Hepatocyte (in vitro differentiated cells): ENCODE measurements at places on chromosomes 2 and 18. TPM values are rescaled to one million over a fixed set of nuclear protein-coding genes. Genes with fewer than 3 reads are reported as not detected.

Gene RTP5
- not detected in 2 replicates for total RNA-seq

Gene SLC19A3
- total RNA-seq = 19.7 and 21.8 TPM in 2 replicates

Gene INHA
- 3.3 and 5.6 TPM in 2 replicates for total RNA-seq

Gene PRR30
- total RNA-seq = not detected in 2 replicates

Gene KCNE4
- 51.0 and 54.6 TPM in 2 replicates for total RNA-seq

Gene CHRNA1
- 1.9 and 2.5 TPM in 2 replicates for total RNA-seq

Gene IL36RN
- total RNA-seq = 0.12 and 0.63 TPM in 2 replicates

DNA sequence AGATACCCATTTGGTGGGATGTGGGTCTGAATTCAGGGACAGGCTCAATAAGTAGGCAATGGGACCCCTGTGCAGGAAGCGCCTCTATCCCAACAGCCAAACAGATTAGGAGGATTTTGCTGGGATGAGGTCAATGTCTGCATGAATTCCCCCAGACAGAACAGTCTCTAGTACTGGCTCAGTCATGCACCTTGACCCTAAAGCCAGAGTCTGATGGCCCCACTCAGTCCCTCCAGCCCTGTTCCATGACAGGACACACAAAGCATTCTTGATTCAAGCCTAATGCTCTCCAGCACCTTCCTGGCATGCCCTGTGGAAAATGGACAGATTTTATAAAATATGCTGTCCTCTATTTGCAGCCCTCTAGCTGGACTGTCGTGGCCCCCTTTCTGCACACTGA is 49.8 kb upstream of the RAB6D start:
- DNase-seq = no peak

- no peak for DNase-seq
Measured at GRCh38 chr2:238346544-238346943, 26.2 kb downstream of the TRAF3IP1 start.

GRCh38 chr2:183519371-183520056 is 395.3 kb downstream of the NUP35 start:
- DNase-seq = no peak

GRCh38 chr18:76416911-76417310 is 78.1 kb downstream of the ZNF516 start:
- no peak for DNase-seq

- no peak for DNase-seq
Measured at GRCh38 chr2:36423619-36424120, 68.1 kb downstream of the CRIM1 start.

- DNase-seq = no peak
Measured at GRCh38 chr18:27662537-27662936, 477.4 kb upstream of the CHST9 start.

DNA sequence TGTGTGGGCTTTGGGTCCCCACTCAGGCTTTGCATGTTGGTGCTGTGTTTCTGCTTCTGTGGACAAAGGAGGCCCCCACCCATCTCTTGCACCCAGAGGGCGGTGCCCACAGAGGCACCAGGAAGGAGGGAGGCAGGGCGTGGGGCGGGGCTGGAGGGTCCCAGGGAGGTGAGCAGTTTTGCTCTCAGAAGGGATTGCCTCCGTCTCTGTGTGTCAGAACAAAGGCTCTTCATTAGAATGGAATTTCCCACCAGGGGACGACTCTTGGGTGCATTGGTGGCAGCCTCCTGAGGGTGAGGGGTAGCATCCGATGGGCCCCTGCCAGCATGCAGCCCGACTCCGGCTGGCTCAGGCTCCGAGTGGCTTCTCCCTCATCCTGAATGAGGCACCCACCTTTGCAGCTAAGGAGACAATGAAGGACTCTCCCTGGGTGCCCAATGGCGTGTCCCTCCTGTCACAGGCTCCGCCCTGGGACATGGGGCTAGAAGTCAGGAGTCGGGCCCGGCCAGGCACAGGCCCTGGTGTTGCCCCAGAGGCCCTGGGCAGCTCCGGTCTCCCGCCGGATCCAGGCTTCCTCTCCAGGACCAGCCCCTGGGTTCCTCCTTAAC is 7.0 kb upstream of the ERFE start:
- no peak for DNase-seq

DNA sequence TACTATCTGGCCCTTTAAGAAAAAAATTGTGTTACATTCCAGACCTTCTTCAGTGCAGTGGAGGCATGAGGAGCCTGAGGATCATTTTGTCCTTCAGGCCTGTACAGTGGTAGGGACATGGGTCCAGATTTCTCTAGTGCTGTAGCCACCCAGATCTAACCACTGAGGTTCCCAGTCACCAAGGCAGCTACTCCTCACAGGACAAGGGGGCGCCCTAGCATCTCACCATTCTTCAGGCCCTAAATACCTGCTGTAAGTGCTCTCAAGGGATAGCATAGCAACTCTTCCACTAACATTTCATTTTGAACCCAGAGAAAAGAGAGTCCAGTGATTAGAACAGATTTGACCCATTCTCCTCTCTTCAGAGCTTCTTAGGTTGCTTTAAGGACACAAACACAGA is 1533.0 kb downstream of the LRP1B start:
- DNase-seq = no peak

DNA sequence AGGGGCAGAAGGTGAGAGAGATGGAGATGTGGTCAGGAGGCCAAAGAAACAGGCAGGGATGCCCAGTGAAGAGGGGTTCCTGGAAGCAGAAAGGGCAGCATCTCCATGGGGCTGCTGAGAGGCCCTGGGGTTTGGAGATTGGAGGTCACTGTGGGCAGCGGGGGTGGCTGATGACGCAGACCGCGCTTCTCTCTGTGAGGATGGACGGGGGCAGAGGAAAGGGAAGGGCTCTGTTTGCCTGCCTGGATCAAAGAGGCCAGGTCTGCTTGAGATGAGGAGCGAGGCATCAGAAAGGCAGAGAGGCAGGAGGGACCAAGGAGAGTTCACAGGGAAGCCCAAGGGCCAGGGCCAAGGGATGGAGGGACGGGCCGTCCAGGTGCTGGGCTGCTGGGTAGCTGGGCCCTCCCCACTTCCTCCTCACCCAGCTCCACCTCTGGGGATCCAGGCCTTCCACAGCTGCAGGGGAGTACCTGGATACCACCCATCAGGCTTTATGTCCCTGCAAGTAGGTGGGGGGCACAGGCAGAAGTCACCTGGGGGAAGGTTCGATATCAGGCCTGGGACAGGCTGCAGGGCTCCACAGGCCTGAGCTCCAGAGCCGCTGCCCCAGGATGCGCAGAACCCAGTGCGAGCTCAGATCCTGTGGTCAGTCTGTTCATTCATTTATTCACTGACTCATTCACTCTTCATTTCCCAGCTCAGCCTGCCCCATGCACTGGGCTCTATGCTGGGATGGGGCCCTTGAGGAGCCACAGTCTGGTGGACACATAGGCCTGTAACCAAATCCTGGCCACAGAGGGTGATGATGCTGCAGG is 30.6 kb downstream of the ADRA2B start:
- DNase-seq = no peak

DNA sequence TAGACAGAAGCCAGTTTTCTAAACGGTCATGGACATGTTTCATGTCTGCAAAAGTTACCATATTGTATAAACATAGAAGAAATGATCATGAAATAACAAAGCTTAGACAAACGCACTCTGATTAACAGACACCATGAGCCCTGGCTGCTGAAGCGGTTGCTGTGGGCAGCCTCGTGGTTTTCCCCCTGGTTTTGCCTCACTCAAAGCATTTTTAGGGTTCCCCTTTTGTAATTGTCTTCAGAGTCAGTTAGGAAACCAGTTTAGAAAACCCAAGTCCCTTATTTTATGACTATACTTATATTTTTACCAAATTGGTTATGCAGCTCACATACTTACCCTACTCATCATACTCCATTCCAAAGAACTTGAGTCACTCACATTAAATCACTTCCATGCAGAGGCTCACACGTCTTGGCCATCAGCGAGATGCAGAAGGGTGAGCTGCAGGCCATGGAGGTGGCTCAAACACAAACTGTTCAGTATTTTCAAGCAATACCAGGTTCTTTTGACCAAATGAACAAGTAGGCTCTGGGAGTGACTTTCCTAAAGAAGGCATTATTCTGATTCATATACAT is 105.6 kb upstream of the SALL3 start:
- no peak for DNase-seq

DNA sequence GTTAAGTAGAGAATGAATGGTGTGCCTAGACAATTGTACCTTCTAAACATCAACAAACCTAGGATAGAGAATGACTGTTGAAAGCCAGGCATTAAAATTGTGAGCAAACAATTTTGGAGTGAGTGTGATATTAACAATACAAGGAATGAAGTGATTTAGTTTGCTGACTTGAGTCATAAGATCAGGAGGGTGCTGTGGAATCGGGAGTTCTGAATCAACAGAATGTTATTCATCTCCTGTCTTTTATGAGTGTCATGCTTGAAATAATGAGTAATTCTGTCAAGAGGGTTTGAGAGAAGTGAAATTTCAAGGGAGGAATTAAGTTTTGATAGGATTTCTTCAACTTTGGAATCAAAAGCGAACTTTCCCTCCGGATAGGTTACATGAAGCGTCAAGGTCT is 214.4 kb upstream of the DSEL start:
- DNase-seq = no peak

DNA sequence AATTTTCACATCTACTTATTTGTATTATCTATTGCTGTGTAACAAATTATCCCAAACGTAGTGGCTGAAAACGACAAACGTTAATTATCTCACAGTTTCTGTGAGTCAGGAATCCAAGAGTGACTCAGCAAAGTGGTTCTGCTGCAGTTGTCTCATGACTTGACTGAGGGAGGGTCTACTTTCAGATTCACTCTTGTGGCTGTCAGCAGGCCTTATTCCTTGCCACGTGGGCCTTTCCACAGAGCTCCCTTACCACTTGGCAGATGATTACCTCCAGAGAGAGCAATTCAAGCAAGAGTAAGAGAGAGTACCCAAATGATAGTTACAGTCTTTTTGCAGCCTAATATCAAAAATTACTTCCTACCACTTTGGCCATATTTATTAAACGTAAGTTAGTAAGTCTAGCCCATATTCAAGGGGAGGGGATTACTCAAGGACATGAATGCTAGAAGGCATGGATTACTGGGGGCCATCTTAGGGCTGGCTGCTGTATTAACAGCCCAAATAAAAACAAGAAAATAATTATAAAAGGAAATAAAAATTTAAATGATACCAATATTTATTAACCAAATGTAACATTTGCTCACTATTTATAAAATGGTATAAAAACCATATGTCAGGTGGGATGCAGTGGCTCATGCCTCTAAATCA is 48.7 kb upstream of the NBEAL1 start:
- DNase-seq = peak; percentile 40

DNA sequence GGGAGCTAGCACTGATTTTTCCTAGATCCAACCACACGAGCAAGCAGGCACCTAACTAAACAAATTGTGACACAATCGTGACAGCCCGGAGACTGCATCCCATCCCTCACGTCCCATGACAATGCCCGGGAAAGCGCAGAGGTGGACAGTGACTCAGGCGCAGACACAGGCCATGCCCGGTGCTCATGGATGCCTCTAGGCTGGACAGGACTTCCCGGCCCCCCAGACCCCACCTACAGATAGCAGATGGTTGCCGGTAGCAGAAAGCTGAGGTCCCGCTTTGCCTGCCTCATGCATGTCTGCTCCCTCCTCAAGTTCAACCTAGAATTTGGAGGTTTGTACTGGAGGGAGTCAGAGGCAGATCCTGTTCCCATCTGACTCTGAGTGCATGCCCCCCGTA is 81.0 kb downstream of the TPO start:
- no peak for DNase-seq
